RPMI8226 (cell line): ENCODE measurements at places on chromosomes 6 and 20.

DNA sequence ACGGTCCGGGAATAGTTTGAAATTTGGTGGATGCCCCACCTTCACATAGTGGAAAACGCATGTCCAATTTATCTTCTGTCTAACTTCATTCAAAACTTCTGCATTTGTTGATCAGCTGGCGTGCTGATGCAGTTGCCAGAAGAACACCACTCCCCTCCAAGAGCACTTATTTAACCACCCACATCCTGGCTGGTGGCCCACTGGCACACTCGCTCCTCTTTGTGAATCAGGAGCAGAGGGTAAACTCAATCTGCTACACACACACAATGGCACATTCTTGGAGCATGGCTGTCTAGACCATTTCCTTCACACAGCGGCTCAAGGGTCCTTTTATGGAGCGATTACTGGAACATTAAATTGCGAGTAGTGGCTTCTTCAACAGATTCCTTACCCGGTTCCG is 55.1 kb upstream of the CEP162 start:
- DNase-seq = no peak

DNA sequence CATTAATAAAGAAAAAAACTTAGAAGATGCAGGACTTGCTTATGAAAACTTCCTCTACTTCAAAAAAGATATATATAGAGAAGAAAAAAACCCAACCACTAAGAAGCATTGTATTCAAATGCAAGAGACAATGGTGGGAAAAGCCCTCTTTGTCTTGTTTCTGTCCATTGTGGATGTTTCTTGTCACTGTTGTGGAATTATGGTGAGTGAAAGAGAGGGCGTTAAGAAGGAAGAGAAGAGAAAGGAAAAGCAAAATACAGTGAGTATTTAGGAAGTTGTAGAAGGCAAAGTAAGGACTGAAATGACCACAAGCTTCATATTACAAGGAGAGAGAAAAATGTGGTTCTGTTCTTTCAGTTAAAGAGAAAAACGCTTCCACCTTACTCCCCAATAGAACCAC is 14.1 kb upstream of the THBD start:
- no peak for DNase-seq

DNA sequence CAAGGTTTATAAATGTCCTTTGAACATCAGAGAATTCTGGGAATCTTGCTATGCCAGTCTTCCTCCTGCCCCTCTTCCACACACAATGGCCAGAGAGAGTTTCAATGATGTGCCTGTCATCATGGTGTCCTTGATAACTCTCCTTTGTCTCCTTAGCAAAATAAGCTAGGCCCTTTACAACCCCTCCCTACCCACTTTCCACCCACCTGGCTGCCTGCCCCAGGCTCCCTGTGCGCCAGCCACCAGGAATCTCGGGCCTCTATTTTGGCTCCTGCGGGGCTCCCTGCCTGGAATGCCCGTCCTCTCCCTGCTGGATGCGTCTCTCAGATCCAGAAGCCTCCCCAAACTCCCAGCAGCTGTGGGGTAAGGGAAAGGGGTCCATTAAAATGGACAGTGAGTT is 60.9 kb downstream of the NCR2 start:
- DNase-seq = no peak

GRCh38 chr6:158737710-158738615 is 81.2 kb downstream of the EZR start:
- DNase-seq = peak; percentile 16

DNA sequence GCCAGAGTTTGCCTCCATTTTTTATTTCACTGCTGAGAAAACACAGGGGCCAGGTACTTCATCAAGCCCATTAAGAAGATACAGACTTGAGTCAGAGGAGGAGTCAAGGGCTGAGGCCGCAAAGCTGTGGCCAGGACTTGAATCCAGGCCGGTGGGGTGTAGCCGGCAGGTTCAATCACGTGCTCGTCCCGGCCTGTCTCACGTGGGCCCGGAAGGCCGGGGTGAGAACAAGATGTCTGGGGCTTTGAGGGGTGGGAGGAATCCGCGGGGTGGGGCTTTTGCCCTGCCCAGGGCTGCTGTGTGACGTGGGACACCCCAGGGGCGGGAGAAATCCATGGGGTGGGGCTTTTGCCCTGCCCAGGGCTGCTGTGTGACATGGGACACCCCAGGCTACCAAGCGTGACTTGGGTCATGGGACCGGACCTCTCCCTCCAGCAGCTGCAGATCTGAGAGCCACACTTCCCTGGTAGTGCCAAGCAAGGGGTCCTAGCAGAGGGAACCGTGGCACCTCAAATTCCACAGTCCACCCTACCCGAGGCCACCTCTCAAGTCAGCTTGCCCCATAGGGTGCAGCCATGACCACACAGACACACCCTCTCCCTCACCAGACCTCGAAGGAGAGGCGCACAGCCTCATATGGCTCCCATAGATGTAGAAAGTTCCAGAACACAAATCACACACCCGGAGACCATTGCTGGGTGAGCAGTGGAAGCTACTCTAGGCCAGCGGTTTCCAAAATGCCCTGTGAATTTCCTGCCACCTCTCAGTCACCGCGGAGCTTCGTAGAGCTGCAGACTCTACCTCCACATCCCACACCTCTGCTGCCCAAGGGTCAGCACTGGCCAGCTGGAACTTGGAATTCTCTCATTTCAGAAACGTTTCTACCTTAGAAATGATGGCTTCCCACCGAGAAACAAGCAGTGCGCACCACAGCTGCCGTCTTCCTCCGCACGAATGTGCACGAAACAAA is 156.1 kb downstream of the DLL1 start:
- DNase-seq = no peak
